Fibroblast of lung (primary cell): ENCODE measurements at places on chromosomes 3 and 15.

DNA sequence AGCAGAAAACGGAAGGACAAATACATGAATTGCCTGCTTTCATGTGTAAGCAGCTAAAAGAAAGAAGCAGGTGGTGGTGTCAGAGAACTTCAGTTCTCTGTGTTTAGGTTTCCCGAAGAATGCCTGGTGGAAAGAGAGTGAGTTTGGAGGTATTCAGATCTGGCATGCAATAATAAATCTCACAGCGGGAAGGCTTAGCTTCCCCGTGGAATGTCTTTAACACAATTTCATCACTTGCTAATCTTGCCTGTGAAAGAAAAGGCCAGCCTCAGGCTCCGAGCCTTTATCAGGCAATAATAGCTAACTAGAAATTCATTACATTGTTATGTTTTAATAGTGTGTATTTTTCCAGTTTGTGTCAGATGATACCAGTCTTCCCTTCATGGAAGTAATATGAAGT, 220.3 kb downstream of the PDZRN3 start:
- DNase-seq = no peak

DNA sequence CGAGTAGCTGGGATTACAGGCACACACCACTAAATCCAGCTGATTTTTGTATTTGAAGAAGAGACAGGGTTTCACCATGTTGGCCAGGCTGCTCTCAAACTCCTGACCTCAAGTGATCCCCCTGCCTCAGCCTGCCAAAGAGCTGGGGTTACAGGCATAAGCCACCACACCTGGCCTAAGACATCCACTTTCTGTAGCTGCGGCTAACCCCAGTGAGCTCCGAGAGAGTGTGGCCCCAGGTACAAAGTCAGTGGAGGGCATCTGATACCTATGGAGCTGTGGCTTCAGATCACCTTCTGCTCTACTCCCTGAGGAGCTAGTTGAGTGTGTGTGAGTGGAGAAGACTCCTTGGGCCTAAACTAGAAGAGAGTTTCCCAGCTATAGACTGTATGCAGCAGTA, 189.3 kb upstream of the TSC22D2 start:
- no peak for DNase-seq

- DNase-seq = no peak
Observed at GRCh38 chr3:11640009-11640673, 3.6 kb downstream of the VGLL4 start.

DNA sequence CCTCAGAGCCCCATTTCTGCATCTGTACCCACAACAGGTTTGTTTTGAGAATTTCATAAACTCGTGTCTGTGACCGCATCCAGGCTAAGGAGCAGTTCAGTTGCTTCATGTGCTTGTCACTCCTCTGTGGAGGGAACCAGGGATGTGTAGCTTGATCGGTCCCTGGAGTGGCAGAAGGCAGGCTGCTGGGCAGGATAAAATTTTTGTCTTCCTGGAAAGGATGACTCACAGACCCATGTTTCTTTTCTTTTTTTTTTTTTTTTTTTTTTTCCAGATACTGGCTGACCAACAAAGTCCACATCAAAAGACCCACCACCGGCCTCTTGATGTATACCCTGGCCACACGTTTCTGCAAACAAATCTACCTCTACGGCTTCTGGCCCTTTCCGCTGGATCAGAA, 70.1 kb downstream of the ST8SIA2 start:
- DNase-seq = peak; percentile 5

DNA sequence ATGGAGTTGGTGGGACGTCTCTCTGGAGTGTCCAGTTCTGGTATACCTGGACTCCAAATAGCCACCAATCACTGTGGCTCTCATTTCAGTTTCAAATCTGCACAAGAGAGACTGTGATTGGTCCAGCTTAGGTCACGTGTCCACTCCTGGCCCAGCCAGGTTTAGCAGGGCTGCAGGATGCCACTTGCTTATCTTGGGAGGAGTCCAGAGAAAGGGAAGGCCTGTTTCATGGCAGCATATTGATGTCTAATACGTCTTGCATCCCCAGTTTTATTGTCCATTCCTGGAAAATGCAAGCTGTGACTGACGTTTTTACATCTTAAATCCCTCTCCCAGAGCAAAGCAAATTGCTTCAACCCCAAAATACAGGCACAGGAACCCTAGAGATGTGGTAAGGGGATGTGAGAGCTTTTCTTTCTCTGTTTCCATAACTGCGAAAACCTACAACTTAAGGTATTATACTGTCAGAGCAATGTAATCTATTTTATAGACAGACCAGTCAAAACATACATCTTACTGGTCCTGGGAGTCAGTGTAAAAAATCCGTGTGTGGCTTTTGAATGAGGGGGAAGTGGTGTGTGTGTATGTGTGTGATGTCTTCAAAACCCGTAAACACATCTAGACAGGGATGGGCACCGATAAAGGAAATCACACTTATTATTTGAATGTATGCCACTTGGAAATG, 274.4 kb downstream of the TLE3 start:
- peak; percentile 11 for DNase-seq

- peak; percentile 43 for DNase-seq
Observed at GRCh38 chr3:46422617-46423016, 15.6 kb downstream of the CCRL2 start.

GRCh38 chr3:155312781-155313180, 19.3 kb upstream of the STRIT1 start:
- peak; percentile 54 for DNase-seq

DNA sequence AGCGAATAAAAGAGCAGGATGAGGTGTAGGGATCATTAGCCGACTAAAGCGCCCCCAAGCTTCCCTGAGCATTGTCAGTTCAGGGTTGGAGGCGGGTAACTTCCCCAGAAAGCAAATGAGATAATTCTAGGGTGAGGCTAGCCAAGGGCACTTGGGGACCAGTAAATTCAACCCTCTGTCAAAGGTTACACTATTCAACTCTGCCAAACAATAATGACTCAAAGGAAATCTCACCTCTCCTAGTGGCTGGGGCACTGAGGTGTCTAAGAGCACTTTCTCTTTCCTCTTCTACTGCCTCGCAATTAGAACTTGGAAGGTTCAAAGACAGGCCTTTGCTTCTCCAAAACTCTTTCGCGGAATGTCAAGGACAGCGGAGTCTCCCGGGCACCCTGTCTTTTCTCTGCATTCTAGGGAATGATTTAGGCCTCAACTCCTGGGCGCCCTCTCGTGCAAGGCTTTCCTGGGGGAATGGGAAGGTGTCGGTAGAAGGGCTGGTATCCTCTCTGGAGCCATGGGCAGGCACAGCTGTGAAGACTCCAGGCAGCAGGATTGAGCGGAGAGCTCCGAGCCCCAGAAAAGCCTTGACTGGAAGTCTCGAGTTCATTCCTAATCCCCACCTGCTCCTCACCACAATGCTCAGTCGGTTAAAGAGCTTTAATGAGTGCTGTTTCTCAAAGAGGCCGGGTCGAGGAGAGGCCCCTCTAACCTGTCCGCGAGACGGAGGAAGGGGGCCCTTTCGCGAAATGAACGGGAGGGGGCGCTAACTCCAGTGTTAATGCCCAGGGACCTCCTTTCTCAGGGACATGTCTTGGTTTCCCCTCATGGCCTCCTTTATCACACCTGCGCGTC, 21.9 kb downstream of the ZIC4 start:
- DNase-seq = no peak

- DNase-seq = peak; percentile 29
Observed at GRCh38 chr3:73608456-73609314, 16.1 kb downstream of the PDZRN3 start.

DNA sequence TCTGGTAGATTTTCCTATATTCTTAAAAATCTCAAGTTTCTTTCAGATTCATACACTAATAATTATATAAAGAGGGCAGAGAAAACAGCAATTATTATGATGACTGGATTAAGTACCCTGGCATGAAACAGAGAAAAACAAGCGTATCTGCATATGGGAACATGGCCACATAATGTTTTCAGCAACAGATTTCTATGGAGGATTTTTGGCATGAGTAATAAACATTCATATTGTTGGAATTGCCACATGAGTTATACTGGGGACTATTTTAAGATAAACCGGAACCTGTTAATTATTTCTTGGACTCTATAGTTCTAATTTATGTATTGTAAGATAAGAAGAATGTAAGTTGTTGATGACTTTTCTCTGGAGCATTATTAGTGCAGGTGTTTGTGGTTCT, 112.7 kb downstream of the OXSM start:
- DNase-seq = no peak

GRCh38 chr3:185784317-185784716, 40.5 kb downstream of the IGF2BP2 start:
- no peak for DNase-seq

- no peak for DNase-seq
Observed at GRCh38 chr15:74209560-74209958, 7.0 kb upstream of the STRA6 start.

GRCh38 chr3:180383332-180384020, 218.5 kb upstream of the TTC14 start:
- no peak for DNase-seq

- DNase-seq = peak; percentile 94
Observed at GRCh38 chr3:43180027-43180426, 74.1 kb upstream of the POMGNT2 start.

GRCh38 chr3:163450698-163451097, 1627.6 kb downstream of the SI start:
- DNase-seq = no peak

DNA sequence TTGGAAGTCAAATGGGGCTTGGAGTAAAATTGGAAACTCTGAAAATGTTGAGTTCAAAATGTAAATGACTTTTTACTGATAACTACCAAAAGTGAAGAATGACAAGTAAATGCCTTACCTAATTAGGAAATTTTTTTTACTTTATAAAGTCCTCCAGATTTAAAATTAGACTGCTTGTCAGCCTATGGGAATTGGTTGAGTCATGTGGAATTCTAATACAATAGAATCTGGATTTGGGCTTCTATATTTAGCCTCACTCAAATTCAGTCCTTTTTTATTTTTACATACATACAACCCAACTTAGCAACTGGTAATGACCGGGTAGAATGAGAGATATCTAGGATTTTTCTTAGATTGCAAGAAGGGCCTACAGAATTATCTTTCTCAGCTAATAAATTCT, 158.9 kb upstream of the CADPS start:
- DNase-seq = peak; percentile 40

DNA sequence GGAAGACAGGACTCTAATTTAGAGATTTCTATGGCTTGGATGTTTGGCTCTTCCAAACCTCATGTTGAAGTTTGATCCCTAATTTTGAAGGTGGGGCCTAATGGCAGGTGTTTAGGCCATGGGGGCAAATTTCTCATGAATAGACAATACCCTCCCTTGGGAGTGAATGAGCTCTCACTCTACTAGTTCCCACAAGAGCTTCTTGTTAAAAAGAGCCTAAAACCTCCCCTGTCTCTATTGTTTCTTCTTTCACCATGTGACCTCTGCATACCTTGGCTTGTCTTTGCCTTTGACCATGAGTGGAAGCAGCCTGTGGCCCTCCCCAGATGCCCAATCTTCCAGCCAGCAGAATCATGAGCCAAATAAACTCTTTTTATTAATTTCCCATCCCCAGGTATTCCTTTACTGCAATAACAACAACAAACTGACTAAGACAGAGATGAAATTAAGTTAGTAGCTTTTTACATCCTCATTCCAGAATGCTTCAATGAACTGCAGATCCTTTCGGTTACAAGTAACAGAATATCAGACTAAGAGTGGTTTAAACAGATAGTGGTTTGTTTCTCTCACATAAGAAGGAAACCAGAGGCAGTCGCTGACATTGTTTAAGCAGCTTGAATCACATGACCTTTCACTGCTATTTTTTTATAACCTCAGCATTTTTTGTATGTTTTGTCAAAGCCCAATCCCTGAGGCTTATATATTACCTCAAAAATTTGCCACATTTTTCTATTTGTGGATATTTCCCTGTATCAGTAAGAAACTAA, 1013.3 kb upstream of the SEMA6D start:
- no peak for DNase-seq

DNA sequence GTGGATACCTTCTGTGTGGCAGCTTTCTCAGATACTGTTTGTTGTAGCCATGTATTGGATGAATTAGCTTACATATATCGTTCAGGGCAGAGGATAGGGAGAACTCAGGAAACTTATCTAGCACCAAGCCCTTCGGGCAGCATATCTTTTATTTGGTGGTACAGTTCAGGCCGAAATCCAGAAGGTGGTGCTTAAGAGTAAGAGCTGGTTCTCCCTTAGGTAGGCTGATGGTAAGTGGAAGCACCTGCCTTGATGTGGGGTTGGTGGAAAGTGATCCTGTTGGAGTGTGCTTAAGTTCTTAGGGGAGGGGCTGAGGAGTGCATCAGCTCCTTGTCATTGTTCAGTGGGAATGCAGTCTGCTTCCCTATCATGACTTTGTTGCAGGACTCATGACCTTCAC, 187.5 kb downstream of the DOCK3 start:
- DNase-seq = no peak

DNA sequence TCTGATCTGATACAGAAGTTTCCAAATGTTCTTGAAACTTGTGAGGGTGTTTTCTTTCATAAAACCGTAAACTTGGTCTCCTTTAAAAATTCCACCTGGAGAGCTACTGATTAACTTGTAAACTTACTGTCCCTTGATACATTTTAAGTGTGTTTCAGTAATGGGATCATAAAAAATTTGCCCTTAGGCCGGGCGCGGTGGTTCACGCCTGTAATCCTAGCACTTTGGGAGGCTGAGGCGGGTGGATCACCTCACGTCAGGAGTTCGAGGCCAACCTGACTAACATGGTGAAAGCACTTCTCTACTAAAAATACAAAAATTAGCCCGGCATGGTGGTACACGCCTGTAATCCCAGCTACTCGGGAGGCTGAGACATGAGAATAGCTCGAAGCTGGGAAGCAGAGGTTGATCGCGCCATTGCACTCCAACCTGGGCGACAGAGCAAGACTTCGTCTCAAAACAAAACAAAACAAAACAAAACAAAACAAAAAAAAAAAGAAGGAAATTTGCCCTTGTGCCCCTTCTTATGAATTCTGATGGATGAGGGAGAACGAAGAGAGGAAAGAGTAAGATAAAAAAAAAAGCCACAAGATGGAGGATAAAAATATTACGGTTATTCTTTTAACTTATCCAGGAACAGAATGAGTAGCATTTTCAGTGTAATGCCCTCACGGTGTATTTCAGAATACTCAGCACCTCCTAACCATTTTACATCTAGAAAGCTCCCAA, 32.1 kb upstream of the AP4E1 start:
- DNase-seq = no peak

DNA sequence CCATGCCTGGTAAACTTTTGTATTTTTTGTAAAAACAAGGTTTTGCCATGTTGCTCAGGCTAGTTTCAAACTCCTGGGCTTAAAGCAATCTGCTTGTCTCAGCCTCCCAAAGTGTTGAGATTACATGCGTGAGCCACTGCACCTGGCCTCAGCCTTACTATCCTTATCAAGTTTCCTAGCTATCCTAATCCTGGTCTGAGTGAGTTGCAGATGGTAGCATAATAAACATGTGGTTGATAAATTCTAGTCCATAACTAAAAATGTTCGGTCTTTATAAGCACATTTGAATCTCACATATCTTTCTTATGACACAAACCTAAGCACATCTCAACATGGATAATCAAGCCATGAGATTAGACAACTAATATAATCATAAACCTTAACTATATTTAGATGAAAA, 18.5 kb downstream of the NPHP3 start:
- no peak for DNase-seq

GRCh38 chr15:29233566-29233965, 36.1 kb downstream of the NSMCE3 start:
- no peak for DNase-seq
